ENCODE measurements at places on chromosomes 6 and 20.

DNA sequence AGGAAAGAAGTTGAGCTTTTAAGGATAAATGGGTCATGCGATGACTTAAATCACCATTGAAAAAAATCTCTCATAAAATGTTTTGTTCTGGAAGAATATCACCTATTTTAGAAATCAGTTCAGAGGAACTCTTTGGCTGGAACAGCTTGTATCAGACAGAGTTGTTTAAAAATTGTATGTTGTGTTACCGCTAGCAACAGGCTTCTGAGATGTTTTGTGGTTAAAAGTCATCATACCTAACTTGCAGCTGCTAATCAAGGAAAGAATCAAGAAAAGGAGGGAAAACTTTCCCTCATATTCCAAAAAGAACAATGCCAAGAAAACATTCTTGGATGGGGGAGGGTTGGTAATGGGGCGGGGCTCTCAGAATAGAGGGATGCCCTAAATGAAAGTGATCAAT, 220.7 kb upstream of the CITED2 start:
- DNase-seq: no peak

GRCh38 chr6:161216616-161217205, 57.1 kb downstream of the AGPAT4 start:
- no peak for DNase-seq

DNA sequence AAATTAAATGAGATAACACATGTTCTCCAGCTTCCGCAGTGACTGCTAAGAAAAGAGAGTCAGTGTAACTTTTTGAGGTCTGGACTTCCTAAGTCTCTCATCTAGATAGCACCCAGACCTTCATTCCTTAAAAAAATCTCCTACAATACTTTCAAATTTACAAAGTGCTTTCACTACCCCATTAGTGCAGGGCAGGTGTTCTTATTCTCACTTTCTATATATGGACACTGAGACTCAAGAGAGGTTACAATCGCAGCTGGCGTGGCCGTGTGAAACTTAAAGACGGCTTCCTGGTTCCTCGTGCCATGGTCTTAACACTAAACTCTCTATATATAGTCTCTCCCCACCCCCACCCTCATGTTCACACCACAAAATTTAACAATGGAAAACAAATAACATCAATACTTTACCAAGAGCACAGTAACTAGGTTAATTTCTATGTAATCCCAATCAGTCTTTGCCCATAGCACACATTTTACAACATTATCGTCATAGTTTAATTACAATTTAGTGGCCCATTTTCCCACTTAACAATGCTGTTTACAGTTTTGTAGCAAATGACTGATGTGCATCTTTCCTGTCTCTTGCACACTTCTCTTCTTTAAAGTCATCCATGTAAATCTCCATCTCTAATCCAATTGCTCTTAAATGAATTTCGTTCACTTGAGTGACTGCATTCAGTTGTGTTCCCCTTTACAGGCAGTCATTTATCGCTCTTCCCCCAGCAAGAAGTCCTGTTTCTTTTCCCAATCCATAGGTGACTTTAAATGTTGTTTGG, 78.8 kb upstream of the ARID1B start:
- no peak for DNase-seq

- no peak for DNase-seq
These were observed 49.2 kb downstream of the ARID1B start for GRCh38 chr6:156826290-156826955.

- no peak for DNase-seq
These were observed 145.2 kb downstream of the CEBPB start for GRCh38 chr20:50335866-50336265.

DNA sequence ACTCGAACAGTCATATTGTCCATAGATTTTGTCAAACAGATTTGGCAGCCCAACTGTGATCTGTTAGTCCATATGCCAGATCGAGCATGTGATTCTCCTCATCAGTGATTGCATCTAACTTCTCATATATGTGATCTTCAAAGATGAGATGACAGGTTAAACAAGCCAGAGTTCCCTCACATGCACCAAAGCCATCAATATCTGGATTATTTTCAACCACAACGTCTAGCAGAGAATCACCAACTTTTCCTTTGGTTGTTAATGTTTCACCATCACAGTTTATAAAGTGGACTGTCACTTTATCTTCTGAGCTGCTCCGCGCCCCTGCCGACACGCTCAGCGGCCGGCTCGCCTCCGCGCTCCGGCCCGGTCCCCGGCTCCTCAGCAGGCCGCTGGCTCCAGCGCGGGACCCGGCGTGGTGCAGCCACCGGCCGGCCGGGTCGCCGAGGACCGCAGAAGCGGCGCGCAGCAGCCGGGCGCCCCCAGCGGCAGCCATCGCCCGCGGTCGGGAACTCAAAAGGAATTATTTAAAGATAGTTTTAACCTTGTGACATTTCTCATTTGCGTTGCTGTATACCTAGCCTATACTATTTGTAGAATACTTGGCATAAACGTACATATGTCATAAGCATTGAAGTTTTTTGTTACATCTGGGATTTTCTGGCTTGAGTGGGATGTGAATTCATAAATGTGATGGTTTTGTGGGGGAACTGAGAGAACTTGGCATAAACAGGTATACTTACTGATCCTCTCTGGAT, 40.1 kb upstream of the DYNLRB1 start:
- peak; percentile 49 for DNase-seq

GRCh38 chr6:163532526-163533078, 118.1 kb downstream of the QKI start:
- DNase-seq: no peak

- no peak for DNase-seq
These were observed 5.7 kb downstream of the SESN1 start for GRCh38 chr6:109088995-109089394.

DNA sequence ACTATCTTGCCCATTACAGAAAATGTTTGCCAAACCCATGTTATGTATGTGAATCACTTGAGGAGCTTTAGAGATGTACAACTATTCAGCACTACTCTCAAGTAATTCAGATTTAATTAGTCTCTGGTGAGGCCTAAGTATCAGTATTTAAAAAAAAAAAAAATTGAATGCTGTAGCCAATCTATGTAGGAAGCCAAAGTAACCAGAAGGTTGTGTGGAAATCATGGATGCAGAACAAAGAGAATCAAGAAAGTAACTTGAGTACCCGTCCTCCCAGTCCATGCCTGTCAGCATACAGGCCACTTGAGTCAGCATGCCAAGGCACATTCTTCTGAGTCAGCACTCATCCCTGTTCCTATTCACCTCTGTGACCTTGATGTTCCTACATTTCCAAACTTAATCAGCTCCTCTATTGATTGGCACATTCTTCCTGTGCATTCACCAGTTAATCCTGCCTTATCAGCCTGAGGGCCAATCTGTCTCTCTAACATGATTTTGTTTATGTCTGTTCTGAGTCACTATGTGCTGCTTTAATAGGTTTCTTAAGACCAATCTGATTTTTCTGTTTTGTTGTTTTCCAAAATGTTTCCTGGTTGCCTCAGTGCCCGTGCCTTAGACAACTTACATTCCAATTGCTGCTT, 165.6 kb downstream of the KCNQ5 start:
- DNase-seq: no peak

DNA sequence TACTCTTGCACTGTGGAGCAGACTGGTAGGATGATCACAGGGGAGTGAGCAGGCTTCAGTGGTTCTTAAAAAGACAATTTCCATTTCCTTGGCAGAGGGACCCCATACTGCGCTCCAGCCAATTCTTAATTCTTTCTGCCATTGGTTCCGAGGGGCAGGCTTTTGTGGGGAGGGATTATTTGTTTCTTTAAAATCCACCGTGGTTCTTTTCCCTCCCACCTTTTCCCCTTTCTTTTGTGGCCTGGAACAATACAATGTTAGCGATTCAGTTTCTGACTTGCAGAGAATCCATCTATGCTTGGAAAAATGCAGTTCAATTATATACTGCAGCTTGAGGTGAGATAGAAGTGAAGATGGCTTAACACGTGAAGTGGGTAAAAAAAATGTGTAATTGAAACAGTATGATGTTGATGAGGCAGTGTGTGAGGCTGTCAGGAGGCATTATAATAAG, 379.0 kb upstream of the FLRT3 start:
- no peak for DNase-seq

- no peak for DNase-seq
These were observed 4.8 kb downstream of the SOX18 start for GRCh38 chr20:64044484-64045247.

DNA sequence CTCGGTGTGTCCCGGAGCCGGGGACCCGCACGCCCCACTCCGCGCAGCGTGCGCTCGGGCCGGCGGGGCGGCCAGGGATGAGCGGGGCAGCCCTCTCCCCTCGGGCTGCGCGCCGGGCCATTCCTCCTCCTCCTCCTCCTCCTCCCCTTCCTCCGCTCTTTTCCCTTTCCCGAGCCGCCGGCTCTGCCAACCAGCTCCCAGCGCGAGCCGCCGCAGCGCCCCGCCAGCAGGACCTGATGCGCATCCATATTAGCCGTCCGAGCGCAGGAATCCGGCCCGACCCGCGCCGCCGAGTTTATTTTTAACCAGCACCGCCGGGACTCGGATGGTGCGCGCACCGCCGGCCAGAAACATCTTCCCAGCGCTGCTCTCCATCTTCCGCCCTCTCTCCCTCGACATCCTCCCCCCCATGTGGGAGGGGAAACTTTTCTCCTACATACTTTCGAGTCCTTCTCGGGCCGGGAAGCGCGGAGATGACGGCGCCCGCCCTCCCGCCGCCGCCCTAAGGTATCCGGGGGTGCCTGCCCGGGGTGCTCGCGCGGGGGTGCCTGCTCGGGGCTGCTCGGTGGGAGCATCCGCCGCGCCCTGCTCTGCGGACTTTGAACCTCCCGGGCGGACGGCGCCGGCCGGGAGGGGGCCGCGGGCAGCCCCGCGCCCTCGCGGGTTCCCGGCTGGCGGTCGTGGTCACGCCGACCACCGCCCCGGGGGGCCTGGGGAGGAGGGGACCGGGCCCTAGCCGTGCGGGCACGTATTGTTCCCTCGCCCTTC, 619 bp downstream of the RREB1 start:
- DNase-seq: no peak

DNA sequence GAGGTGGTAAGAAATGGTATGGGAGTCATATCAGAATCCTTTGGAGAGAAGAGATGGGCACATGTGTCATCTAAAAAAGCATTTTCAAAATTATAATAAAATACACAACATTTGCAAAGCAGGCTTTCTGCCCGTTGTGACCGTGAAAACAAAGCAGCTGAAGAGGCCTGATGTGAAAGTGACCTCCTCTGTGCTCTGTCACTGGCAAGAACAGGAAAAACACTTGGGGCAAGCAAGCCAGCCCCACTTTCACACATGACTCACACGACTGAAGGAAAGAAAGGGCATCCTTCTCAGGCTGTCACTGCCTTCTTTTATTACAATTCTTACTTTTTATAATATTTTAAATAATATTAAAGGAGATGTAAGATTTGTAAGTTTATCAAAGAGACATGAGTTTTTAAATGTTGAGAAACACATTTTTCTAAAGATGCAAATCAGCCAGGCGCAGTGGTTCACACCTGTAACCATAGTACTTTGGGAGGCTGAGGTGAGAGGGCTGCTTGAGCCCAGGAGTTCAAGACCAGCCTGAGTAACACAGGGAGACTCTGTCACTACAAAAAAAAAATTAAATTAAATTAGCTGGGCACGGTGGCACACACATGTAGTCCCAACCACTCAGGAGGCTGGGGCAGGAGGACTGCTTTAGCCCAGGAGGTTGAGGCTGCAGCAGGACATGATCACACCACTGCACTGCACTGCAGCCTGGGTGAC, 143.7 kb downstream of the BTBD9 start:
- DNase-seq: no peak

DNA sequence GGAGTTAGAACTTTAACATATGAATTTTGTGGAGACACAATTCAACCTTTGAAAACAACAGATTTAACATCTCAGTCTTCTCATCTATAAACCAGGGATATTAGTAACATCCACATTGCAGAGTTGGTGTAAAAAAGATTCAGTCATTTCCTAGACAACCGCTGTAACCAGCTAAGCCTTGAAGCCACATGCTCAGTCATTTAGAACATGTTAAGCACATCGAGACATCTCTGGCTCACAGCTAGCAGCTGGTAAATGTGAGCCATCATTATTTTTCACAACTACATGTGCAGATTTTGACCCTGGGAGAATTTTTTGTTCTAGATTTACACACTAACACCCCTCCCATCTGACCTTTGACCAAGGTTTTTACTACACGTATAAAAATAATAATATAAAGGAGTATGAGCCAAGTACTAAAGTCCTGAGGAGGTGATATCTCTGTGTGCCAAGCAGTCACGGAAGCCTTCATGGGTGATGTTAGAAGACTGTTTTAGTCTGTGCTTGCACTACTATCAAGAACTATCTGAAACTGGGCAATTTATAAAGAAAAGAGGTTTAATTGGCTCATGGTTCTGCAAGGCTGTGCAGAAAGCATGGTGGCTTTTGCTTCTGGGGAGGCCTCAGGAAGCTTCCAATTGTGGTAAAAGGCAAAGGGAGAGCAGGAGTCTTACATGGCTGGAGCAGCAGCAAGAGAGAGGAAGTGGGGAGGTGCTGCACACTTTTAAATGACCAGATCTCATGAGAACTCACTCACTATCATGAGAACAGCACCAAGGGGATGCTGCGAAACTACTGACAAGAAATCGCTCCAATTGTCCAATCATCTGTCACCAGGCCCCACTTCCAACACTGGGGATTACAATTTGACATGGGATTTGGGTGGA, 48.7 kb upstream of the IL20RA start:
- no peak for DNase-seq

DNA sequence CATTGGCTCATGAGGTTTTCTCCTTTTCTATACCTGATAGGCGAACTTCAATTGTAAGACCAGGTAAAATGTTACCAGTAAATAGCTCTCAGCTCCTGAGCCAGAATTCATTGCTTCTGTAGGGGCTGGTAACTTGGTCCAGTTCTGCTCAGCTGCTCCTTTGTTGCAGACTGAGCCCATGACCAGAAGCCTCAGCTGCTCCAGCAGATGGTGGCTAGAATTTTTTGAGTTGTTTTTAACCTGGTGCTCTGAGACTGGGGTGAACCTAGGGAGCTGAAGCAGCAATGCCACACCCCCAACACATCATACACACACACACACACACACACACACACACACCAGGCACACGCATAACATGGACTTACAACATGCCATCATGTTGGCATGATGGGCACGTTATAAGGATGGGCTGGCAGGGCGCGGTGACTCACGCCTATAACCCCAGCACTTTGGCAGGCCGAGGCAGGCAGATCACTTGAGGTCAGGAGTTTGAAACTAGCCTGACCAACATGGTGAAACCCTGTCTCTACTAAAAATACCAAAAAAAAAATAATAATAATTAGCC, 103.1 kb downstream of the QRSL1 start:
- no peak for DNase-seq

- DNase-seq: peak; percentile 92
These were observed 8.8 kb downstream of the PXDC1 start for GRCh38 chr6:3742426-3743344.

- no peak for DNase-seq
These were observed 39.8 kb downstream of the TGM6 start for GRCh38 chr20:2420510-2420909.

DNA sequence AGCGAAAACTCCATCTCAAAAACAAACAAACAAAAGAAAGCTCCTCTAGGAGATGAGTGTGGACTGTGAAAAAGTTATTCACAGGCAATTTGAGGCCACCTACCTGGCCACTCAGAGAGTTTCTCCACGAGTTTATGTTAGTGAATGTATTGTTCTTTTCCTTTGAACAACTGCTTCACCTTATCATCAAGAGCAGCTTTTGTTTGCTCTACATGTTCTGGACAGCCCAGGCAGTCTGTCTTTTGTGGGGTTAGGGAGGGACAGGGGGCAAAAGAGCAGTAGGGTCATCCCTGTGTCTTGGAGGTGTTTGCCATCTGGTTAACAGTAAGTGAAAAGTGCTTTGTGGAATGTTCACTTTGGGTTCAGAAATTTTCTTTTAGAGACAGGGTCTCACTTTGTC, 8.0 kb downstream of the CASS4 start:
- no peak for DNase-seq
